ENCODE measurements at places on chromosomes 1 and 21.

DNA sequence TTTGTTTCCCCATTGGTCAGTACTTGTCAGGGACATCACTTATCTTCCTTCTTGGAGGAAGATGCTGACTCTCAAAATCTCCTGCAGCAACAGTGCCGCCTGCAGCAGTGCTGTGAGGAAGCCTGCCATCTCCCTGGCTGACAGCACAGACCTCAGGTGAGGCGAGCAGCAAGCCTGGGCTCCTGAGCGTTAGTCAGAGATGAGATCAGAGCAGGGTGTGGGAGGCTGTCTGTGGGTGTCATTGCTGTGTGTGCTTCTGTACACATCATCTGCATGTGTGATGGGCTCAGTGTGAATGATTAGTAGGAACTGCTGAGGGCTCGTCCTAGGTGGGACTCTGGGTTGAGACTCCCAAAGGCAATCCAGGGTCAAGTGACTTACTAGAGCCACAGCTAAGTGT is 6.1 kb downstream of the STRIP1 start:
- no peak for DNase-seq

DNA sequence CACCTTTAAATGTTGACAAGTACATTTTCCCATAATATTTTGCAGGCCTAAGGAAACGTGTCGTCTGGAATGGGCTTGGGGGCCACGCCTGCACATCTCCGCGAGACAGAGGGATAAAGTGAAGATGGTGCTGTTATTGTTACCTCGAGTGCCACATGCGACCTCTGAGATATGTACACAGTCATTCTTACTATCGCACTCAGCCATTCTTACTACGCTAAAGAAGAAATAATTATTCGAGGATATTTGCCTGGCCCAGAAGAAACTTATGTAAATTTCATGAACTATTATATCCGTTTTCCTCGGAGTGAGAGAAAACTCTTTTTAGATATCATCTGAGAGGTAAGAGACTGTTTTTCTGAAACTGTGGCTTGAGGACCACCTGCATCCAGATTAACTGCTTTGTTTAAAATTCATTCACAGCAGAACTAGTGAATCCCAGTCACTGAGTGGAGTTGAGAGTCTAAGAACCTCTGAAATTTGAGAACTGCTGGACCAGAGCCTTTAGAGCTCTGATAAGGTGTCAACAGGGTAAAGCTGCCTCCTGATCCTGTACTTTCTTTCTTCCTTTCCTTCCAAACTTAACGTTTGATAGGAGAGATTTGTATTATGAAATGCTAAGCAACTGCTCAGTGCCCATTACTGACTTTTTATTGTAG is 811 bp downstream of the EXO1 start:
- no peak for DNase-seq

DNA sequence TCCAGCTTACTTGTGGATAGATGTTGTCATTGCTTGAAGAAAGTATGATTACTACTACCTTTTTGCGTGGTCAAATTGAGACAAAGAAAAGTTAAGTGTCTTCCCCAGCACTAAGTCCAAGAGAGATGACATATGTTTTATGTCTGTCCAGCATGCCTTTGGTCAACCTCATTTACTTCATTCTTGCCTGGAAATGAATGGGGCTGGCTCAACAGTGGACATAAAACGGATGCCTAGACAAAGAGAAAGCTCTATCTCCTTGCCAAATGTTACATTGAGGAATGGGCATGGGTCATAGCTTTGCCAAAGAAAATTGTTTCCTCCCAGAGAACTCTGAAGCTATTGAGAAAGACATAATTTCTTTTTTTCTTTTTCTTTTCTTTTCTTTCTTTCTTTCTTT is 82.4 kb upstream of the PLPPR4 start:
- no peak for DNase-seq

DNA sequence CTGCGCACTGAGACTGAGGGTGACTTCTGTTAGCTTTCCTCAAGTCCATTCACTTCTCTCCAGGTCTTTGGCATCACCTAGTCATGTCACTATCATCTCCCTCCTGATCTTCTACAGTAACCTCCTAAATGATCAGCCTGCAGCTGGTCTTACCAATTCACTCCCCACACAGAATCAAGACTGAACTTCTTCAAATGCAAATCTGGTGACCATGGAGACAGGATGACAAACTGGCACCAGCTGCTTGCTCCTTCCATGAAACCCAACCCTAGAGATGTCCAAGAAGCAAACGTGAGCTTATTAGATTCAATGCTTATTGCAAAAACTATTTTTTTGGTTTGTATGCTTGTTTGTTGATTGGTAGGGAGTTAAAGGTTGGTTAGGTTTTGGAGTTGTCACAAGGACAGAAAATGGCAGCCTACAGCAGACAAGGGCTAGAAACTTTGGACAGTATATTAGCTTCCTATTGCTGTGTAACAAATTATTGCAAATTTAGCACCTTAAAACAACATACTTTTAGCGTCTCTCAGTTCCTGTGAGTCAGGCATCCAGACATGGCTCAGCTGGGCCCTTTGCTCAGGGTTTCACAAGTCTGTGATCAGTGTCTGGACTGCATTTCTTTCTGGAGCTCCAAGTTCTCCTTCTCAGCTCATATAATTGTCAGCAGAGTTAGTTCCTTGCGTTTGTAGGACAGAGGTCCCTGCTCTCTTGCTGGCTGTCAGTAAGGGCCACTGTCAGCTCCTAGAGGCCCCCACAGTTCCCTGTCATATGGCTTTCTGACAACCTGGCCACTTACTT is 53.3 kb upstream of the GJA8 start:
- no peak for DNase-seq

DNA sequence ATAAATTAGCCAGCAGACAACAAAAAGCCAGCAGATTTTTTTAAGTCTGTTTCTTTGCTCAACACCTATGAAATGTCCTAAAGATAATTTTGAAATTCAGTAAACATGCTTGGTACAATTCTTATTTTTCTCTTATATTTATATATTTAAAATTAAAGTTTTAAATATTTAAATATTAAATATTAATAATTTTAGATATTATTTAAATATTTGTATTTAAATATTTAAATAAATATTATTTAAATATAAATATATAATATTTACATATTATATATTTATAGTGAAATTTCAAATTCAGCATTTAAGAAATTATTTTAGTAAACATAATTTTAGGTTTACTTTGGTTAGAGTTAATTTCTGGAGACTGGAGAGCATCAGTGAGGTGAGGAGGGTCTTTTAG is 1554.2 kb downstream of the NCAM2 start:
- DNase-seq = no peak

DNA sequence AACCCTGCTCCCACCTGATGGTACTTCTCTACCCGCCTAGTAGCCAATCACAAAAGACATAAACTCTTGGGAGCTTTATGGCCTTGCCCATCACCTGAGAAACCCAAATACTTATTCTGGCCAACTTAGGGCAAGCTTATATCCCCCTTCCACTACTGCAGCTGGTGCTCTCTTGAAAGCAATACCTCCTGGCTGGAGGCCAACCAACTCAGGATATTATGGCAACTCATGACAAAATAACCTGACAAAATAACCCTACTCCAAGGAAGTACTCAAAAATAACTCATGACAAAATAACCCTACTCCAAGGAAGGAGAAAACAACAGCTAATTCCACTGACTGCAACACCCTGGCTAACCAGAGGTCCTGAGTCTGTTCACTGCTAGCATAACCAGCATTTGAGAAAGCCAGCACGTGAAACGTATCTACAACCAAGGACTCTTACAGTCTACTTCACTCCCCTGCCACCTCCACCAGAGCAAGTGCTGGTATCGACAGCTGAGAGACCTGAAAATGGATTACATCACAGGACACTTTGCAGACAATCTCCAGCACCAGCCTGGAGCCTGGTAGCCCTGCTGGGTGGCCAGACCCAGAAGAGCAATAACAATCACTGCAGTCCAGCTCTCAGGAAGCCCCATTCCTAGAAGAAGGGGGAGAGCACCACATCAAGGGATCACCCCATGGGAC is 179.9 kb downstream of the COL24A1 start:
- no peak for DNase-seq

GRCh38 chr1:53545663-53546408 is 86.6 kb downstream of the DMRTB1 start:
- DNase-seq = no peak

- DNase-seq = no peak
Observed at GRCh38 chr1:35603468-35603867, 30.4 kb downstream of the TFAP2E start.

DNA sequence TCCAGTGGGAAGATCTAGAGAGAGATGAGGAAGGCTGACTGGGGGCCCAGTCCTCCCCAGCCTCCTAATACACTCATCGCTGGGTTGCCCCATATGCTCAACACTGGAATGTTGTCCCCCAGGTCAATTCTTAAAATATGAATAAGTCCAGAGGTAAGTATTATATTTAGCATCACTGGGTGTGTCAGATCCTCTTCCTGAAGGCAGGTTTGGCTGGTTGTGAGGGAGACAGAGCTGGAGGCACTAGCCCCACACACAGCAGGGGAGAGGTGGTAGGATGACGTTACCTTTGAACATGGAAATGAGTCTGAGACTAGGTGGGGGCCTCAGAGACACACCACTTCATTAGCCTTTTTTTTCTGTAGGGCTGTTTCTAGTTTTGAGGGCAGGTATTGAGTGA is 42.6 kb downstream of the SLC44A3 start:
- DNase-seq = no peak

GRCh38 chr1:64757213-64757612 is 12.3 kb downstream of the RAVER2 start:
- no peak for DNase-seq

DNA sequence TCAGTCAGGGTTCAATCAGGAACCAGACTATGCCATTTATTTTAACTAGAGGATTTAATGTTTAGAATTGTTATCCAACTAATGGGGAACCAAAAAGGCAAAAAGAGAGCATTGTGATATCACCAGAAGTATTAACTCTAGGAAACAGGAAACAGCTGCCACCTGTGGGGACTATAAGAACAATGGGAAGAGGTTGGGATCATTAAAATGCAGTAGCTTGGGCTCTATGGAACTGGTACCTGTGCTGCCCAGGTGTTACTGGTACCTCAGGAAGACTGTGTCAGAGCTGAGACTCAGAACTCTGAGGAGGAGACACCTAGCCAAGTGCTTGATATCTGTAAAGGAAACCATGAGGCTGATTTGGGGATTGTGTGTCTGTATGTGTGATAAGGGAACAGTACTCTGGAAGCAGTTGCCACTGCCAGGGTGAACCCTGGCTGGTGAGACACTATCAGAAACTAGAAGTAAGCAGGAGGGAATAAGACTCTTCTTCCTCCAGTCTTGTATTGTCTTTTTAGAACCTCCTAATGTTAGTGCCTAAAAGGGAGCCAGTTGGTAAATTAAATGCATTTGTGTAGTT is 49.4 kb downstream of the MAN1A2 start:
- no peak for DNase-seq

DNA sequence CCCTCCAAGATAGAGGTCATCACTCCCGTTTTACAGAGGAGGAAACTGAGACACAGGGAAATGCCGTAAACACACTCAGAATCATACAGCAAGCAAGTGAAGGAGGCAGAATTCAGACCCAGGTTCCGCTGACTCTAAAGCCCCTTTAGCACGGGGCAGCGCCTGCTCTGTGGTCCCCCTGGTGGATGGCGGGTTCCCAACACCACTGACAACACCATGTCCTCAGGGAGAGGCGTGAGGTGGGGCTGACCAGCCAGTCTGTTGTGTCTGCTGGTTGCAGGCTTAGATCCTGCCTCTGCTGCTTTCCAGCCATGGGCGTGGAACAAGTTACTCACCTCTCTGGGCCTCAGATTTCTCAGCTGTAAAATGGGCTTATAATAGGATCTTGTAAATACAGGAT is 617.3 kb downstream of the MATN1 start:
- no peak for DNase-seq
